Urinary bladder (tissue), 4 donors: ENCODE measurements at places on chromosomes 1 and 21.

- no peak for DNase-seq
Observed at GRCh38 chr1:248155927-248156326, 11.0 kb downstream of the OR2M5 start.

GRCh38 chr1:52238887-52239707 is 97.2 kb downstream of the ZFYVE9 start:
- DNase-seq = no peak

DNA sequence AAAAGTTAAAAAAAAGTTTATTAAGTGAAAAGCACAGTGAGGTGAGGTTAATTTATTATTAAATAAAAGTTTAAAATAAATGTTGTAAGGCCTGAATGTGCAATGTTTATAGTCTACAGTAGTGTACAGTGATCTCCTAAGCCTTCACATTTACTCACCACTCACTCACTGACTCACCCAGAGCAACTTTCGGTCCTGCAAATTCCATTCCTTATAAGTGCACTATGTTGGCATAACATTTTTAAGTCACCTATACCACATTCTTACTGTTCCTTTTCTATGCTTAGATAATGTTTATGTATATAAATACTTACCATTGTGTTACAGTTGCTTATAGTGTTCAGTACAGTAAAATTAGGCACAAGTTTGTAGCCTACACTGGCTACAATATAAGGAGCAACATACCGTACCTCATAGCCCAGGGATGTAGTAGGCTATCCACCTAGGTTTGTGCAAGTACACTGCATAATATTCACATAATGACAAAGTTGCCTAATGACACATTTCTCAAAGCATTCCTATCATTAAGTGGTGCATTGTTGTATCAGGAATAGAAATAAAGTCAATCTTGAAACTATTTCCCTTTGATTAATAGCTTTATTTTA is 426.5 kb upstream of the BRINP3 start:
- DNase-seq = no peak

DNA sequence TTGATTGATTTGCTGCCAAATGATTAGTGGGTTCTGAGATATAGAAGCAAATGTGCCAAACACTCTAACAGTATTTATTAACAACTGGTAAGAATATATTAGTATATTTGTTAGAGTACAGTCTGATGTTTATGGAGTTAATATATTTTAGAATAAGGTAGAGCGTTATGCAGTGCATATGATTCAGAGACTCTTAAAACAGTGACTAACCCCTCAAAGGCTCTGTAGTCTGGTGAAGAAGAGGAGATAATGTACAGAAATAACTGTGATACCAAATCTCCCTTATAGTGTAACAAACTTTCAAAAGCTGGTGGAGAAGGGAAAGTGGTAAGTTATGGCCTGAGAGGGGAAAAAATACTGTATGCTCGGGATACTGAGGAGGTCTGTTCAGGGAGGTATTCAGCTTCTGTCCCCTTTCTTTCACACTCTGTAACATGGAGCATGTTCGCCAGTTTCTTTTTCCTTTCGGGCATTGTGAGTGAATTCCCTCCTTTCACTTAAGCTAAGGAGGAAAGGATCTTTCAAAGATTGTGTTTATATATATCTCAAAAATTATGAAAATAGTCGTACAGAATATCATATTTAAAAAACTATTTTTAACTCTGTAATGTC is 121.2 kb downstream of the ADGRL2 start:
- no peak for DNase-seq

DNA sequence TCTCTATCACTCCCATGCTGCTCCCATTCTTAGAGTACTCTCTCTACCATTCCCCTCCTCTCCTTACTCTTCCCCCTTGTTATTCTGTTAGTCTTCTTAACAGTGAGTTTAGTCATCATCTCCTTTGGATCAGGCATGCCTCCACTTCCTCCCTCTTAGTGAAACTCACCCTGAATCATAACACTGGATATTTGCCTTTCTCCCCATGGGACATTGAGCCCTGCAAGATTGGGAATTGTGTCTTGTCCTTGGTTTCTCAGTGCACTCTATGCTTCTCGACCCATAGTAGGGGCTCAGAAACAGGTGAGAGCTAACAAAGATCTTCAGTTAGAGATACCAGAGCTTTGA is 68.3 kb upstream of the GCLM start:
- no peak for DNase-seq
